GM12864 (cell line): ENCODE measurements at places on chromosomes 1 and 21.
A peak's percentile ranks its signal among the peaks of the same experiment; 100 is the strongest.

DNA sequence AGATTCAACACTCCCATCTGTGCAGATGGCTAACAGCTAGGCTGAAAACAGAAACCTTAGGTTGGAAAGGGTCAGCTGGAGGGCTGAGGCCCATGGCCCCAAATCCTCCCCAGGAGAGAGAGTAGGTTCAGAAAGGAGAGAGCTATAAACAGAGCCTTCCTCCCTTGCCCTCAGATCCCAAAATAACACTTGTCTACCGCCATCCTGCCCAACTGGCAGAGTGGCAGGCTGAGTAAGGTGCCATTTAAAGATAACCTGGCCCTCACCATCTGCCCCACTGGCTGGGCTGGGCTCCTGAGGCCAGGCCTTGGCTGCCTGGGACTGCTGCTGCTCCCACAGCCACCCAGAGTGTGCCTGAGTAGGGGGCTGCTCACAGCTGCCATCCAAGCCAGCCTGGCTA, 4.3 kb upstream of the SHISA4 start:
- no peak for DNase-seq

DNA sequence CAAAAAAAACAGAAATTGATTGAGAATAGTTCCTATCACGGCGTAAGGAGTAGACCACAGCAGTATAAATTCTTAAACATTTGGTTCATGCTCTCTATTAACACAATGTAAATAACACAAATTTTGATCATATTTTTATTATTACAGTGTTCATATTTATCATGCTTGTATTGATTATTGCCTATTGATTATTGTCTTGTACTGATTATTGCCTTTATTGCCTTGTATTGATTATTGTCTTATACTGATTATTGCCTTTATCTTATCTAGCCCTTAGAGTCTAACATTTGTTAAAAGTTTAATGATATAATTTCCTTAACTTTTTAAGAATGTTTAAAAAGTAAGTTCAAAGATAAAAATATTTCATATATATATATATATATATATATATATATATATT, 460.7 kb downstream of the KCNT2 start:
- no peak for DNase-seq

- no peak for DNase-seq
Observed at GRCh38 chr1:115317101-115318012, 20.7 kb downstream of the NGF start.

GRCh38 chr1:198493329-198493728, 47.2 kb downstream of the ATP6V1G3 start:
- DNase-seq: no peak

DNA sequence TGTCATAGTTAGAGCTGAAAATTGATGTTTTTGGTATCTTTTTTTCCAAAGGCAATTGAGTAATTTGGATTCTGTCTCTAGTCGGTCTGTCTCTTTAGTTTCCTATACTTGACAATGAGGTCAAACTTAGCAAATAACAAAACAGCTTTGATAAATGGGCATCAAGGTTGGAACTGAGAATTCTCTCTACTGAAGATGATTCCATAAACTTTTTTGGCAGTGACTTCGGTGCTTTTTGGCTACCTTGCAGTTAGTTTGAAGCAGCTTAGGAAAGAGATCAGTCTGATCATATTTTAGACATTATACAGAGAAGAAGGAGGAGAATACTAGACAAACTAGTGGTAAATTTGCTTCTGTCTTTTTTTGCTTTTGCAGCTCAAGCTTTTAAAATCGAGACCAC, 559 bp downstream of the VCAM1 start:
- DNase-seq: no peak

- no peak for DNase-seq
Observed at GRCh38 chr1:108033550-108033951, 68.6 kb upstream of the VAV3 start.

- DNase-seq: no peak
Observed at GRCh38 chr1:90862782-90863181, 145.7 kb upstream of the BARHL2 start.

DNA sequence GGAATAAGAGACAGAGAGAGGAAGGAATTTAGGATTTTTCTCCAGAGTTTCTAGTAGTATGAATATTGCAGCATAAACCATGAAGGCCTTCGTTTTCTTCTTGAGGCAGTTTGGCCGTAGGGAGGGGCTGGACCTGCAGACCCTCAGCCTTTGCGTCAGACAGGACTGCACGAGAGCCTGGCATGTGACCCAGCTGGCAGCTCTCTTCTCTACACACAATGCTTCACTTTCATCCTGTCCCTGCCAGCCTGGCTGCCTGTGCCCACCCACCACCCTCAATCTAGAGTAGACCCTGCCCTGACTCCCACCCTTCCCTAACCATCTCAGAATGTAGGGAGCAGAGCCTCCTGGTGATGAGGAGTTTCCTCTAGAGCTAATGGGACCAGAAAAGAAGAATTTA, 1.6 kb downstream of the CA14 start:
- DNase-seq: no peak

DNA sequence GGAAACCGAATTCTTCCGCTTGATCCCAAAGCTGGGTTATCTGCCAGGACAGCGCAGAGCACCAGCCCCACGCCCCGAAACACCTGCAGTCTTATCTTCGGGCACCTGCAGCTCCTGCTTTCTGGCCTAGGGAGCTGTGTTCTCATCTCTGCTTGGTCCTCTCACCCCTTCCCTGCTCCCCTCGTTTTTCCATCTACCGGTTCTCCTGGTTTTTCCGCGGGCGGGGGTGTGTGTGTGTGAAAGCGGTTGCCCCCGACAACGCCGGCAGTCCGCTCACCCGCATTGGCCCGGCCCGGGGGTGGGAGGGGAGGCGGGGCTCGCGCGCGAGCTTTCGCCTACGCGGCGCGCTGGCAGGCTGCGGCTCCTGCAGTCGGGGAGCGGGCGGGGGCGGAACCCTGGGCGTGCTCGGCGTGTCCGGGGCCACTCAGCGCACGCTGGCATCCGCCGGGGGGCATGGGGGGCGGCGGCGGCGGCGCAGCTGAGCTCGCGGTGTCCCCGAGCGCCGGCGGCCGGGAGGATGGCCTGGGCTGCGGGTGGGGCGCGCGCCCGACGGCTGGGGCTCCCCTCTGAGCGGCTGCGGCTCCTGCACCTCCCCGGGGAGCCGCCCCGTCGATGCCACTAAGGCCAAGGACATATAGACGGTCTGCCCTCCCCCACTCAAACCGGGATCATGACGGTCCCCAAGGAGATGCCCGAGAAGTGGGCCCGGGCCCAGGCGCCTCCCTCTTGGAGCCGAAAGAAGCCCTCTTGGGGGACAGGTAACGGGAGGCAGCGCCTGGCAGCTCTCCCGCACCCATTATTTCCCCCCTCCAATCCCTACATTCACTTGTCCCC, 3.2 kb downstream of the ATP8B2 start:
- no peak for DNase-seq

DNA sequence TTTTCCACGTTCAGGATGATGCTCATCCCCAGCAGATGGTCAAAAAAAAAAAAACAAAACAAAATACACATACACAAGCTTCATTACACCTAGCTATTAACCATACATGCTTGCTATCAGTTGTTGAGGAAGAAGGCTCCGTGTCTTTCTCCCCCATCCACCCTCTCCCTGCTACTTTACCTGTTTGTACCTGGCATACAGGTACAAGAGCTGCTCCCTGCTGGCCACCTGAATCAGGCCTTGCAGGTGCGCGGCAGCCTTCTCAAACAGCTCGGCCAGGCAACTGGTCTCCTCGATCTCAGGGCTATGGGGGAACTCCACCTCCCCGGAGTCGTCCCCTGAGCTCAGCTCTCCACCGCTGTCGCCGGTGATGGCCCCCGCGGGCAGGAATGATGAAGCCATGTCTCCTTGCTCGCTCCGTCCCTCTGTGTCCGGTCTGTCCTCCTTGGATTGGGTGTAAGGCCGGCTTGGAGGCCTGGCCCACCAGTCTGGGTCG, 464 bp downstream of the ACBD6 start:
- peak; percentile 21 for DNase-seq

DNA sequence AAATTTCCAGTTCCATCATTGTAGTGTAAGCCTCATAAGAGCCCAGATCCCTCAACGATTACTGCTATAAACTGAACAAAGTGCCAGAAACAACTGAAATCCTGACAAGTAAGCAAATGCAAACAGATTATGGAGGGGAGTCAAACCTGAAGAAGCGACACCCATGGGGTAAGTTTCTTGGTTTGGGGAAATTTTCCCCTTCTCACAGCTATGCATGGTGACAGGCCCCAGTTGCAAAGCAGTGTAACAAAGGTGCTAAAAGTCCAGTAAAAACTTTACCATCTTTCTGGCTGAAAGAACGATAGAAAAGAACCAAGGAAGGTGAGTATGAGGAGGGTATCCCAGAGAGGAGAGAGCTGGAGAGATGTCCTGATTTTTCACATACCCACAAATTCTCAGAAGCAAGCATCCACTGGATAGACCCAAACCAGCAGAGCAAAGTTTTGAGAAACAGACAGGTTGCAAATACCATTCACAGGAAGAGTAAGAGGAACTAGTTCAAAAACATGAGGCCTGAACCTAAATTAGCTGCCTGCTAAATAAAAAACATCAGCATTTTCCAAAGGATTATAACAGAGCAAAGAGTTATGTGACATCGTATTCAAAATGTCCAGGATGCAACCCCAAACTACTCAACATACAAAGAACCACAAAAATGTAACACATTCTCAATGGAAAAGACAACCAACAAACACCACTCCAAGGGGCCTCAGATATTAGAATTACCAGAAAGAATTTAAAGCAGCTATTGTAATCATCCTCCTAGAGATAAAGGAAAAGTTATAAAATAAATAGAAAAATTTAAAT, 14.5 kb downstream of the SCYL3 start:
- DNase-seq: no peak

GRCh38 chr1:57311411-57311810, 112.4 kb downstream of the DAB1 start:
- DNase-seq: no peak

DNA sequence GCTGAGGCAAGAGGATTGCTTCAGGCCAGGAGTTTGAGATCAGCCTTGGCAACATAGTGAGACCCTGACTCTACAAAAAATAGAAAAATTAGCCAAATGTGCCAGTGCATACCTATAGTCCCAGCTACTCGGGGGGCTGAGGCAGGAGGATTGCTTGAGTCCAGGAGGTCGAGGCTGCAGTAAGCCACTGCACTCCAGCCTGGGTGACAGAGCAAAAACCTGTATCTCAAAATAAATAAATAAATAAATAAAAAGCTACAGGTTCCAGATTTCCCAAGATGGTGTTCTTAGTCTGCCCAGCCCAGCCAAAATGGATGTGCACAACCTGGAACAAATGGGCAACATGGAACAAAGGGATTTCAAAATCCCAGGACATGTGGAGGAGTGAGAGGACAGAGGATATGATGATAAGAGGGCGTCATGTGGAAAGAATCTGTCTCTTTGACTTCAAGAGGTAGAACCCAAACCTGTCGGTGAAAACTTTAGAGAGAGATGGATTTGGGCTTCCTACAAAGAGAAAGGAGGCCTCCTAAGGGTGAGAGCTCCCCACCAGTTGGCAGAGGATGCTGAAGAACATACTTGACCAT, 3.2 kb downstream of the EDARADD start:
- no peak for DNase-seq

- no peak for DNase-seq
Observed at GRCh38 chr21:46022551-46023525, 41.3 kb downstream of the COL6A1 start.

- DNase-seq: no peak
Observed at GRCh38 chr1:51729824-51730301, 113.0 kb downstream of the OSBPL9 start.

DNA sequence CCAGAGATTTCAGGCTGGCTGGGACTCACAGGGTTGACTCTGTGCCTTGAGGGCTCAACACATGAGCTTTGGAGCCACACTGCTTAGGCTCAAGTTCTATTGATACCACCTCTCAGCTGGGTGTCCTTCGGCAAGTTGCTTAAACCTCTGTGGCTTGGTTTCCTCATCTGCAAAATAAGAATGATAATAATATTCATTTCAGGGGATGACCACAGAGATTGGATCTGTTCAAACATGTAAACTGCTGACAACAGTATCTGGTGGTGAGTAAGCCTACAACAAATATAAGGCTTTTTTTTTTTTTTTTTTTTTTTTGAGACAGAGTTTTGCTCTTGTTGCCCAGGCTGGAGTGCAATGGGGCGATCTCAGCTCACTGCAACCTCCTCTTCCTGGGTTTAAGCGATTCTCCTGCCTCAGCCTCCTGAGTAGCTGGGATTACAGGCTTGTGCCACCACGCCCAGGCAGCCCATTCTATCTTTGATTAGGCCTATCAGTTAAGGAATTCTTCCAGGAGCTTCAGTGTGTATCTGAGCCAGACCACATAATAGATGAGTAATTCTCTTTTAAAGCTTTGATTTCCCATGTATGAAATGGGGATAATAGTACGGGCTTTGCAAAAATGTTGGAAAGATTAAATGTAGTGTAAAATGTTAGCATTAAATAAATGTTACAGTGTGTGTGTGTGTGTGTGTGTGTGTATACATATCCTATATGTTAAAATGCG, 437.6 kb downstream of the PRDM2 start:
- no peak for DNase-seq

DNA sequence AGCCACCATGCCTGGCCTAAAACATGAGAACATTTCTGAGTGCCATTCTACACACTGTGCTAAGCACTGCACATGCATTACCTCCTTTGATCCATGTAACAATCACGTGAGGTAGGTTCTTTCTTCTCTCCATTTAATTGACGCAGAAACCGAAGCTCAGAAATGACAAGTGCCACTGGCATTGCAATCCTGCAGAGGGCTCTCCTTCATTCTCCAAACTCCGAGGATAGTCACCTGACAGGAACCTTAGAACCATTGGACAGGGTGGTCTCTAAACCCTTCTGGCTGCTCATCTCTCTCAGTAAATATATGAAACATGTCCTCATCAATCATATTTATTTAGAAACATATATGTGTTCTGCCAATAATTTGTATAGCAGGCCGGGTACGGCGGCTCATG, 167.1 kb upstream of the JUN start:
- no peak for DNase-seq

GRCh38 chr1:109400035-109400655, 2.4 kb upstream of the SORT1 start:
- no peak for DNase-seq

DNA sequence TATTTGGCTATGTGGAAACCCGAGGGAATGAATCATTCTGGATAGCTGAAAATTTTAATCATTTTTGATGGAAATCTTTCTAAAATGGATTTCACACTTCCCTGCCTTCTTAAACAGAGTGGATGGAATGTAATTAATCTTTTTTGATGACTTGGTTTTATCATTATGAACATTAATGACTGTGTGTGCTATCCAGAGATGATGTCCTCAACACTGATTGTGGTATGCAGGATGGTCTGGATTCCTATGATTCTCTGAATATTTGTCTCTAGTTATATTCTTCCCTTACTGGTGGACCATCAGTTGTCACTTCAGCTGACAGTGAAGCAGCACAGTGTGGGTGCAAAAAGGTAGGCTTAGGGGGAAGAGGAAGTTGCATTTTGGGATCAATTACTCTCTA, 513.5 kb downstream of the LMO4 start:
- no peak for DNase-seq

- DNase-seq: no peak
Observed at GRCh38 chr1:233010146-233010545, 59.7 kb downstream of the NTPCR start.

GRCh38 chr1:193104502-193104906, 710 bp downstream of the GLRX2 start:
- no peak for DNase-seq
